ENCODE measurements at places on chromosomes 12 and 14.

DNA sequence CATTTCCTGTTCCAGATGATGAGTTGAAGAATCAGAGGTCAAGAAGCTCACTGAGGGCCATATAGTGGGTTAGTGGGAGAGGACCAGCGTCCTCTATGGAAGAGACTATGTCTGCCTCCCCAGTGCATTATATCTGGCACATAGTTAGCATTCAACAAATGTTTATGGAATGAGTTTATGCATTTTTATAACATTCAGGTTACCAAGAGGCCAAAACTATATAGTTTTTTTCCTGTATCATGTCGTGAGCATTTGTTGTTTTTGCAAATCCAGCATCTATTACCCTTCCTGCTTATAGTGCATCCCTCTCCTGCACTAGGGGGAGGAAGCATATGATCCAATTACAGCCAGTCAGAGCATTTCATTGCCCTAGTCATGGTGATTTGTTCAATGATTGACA is 60.6 kb downstream of the SUDS3 start:
- DNase-seq = no peak

DNA sequence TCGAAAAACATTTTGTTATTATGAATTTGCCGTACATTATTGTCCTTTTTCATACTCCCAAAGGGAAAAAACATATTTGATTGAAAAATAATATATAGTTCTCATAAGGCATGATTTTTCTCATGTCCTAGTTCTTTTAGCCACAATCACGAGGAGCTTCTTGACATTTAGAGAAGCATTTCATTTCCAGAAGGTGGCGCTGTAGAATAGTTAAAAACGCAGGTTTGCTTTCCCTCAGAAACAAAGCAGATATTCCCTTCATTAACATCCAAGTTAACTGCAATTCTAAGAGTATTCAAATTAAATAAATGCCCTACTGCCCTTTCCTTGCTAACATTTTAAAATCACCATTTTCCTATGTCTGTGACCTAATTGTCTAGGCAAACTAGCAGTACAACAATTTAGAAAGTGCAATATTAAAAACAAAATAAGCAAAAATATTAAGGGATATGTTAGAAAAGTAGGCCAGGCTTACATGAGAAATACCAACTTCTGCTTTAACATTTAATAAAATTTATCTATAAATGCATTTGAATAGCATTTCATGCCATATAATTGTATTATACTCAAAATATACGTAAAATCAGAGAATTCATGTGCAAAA is 10.9 kb upstream of the PIK3C2G start:
- no peak for DNase-seq

DNA sequence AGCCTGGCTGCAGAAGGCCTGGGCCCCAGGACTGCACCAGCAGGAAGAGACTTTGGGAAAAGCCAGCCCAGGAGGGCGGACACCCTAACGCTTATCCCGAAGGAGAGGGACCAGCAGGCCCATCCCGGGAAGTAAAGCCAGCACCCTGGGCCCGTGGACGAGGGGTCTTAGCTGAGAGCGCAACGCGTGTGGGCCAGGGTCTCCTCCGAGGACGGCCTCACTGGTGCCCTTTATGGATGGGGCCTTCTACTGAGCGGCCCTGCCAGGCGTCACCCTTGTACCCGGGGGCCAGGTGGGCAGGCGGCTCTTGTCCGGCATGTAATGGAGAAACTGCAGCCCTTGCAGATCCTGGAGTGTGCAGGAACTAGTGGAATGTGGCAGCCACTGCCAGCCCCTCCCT is 14.1 kb downstream of the TEDC1 start:
- no peak for DNase-seq

GRCh38 chr14:60933920-60934655 is 46.8 kb downstream of the TRMT5 start:
- no peak for DNase-seq

- no peak for DNase-seq
Measured at GRCh38 chr12:3193131-3193530, 116.0 kb downstream of the TSPAN9 start.

GRCh38 chr14:66507181-66507721 is 696 bp upstream of the GPHN start:
- DNase-seq = peak; percentile 41

DNA sequence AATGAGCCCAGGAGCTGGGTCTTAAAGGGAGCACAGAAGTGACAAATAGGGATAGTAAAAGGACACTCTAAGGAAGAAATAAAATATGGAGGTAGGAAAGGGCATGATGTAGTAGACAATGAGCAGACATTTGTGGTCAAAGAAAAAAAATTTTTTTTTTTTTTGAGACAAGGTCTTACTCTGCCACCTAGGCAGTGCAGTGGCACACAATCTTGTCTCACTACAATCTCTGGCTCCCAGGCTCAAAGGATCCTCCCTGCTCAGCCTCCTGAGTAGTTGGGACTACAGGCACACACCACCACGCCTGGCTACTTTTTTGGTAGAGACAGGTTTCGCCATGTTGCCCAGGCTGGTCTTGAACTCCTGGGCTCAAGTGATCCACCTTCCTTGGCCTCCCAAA is 8.5 kb downstream of the FKBP3 start:
- no peak for DNase-seq

- no peak for DNase-seq
Measured at GRCh38 chr12:61796846-61797245, 463.4 kb upstream of the USP15 start.

- no peak for DNase-seq
Measured at GRCh38 chr12:49507139-49507538, 31.7 kb upstream of the KCNH3 start.

GRCh38 chr14:91946622-91947474 is 646 bp downstream of the FBLN5 start:
- no peak for DNase-seq

GRCh38 chr14:89673512-89674225 is 256.6 kb upstream of the FOXN3 start:
- no peak for DNase-seq

DNA sequence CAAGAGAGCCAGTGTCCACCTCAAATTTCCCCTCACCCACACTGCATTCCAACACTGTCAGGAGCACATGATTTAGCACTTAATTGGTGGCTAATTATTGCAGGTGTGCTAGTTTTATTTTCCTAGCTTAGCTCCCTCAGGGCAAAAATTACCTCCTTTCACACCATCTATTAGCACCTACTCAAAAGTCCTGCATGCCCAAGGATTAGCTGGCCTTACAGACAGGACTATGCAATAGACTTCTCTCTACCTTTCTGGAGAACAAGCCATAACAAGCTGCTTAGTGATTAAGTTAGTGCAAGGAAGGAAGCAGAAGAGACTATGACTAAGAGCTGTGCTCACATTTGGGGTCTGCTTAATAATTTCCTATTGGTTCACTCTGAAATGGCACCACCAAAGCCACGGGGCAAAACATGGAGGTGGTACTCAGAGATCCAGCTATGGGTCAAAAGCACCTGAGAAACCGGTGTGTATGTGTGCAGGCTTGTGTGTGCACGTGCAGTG is 69.5 kb downstream of the STON2 start:
- no peak for DNase-seq

- no peak for DNase-seq
Measured at GRCh38 chr12:77001276-77001675, 64.1 kb downstream of the E2F7 start.

DNA sequence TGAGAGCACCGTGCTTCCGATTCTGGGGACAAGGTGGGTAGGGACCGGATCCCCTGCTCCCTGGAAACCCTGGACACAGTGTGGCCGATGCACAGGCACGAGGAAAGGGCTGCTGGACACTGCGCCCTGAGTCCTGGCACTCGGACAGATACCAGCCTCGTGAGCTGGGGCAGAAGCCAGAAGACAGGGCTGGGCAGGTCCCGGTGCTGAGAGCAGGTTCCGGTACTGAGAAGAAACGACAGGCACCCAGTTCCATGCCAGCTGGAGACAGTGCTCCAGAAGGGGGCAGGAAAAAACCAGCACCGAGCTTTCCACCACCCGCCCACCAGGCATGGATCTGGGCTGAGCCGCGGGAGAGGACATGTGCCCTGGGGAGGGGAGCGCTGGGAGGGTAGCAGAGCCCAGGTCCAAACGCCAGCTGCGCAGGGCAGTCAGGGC is 6.5 kb downstream of the XRCC3 start:
- DNase-seq = no peak

DNA sequence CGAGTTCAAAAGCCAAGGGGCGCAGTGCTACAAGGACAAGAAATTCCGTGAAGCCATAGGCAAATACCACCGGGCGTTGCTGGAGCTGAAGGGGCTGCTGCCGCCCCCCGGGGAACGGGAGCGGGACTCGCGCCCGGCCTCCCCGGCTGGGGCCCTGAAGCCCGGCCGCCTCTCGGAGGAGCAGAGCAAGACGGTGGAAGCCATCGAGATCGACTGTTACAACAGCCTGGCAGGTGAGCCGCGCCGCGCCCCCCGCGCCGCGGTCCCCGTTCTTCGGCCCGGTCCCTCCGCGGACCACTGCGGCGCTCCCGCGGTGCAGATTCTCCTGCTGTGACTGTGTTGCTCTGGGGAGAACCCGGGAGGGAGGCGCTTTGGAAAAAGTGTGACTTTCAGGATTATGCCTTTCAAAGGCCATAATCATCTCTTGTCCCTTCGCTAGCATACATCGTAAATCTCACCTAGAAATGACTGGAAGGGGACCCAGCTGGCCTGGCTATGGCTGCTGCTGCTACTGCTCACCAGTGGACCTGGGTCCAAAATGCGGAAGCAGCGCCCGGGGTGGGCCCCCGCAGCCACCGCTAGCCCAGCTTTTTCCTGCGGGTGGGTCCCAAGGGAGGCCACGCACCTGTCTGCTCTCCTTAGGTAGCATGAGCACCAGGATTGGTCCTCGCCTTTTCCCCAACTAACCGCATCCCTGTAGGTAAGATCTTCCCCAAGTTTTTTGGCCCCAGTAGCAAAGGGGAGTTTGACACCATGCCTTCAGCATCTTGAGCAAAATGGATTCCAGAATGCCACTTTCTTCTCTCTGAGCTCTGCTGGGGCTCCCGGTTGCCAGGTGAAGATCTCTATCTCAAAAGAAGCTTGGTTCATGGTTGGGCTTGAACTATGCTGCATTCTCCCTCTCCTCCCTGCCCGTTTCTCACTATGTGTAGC is 853 bp downstream of the TTC9 start:
- DNase-seq = no peak

Measured in stimulated activated naive CD4-positive, alpha-beta T cell treated with Interleukin-2 at 50 U/mL for 16 hours (primary cell).